ENCODE measurements at places on chromosomes 7 and 10. TPM values are rescaled to one million over a fixed set of nuclear protein-coding genes. Genes with fewer than 3 reads are reported as not detected.

- no peak for DNase-seq
These were observed 9.7 kb upstream of the BCL7B start for GRCh38 chr7:73567140-73567539.

DNA sequence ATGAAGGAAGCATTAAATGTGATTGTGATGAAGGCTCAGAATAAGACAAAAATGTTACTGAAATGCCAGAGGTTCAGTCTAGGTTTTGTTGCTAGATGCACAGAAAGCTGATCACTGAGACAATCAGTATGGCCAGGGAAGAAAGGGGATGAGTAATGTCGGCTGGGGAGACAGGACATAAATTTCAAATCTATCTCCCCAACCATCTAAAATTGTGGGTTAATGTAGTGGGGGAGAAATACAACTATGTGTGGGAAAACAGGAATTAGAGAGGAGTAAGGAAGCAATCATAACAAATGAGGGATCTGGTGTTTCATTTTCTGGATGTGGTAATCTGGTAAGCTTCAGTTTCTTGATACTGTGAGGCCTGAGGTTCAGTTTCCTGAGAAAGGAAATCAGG, 1111.0 kb downstream of the XPNPEP1 start:
- no peak for DNase-seq

FAS gene
- 8.1 TPM for total RNA-seq

EMX2 gene
- total RNA-seq, result 0.56 TPM
